ENCODE measurements at places on chromosomes 5 and 9. TPM values are rescaled to one million over a fixed set of nuclear protein-coding genes. Genes with fewer than 3 reads are reported as not detected.
A peak's percentile ranks its signal among the peaks of the same experiment; 100 is the strongest.

- peak; percentile 34 for DNase-seq
These were observed 28.8 kb downstream of the MLLT3 start for GRCh38 chr9:20593537-20593936.

DNA sequence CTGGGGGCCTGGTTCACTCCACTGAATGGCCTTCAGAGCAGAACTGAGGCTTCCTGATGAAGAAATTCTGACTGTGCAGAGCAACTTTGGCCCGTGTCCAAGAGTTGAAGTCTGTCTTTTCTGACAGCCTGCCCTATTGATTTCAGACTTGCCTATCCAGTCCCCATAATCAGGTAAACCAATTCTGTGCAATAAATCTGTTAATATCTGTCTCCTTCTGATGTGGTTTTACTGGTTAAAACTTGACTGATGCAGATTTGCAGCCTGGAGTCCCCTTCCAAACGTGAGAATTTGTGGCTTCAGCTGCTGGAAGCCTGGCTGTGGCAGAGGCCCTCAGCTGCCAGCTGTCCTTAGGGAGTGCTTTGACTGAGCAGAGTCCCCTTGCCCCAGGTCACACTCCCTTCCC, 283.9 kb upstream of the ANKRD55 start:
- peak; percentile 35 for DNase-seq

The HMHB1 gene
- not detected for total RNA-seq

DNA sequence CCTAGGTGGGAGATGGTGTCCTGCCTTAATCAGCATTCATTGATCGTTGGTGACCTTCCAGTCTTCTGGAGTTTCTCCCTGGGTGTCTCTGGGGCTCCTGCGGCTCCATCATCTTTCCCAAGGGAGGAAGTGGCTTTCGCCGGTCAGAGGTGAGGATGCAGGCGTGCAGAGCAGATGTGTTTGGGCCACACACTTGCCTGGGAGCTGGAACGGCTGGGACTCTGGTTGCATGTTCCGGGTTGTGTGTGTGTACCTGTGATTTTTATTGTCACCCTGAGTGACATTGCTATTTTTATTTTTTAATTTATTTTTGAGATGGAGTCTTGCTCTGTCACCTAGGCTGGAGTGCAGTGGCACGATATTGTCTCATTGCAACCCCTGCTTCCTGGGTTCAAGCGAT, 9.6 kb downstream of the HMCN2 start:
- DNase-seq, result no peak

- no peak for DNase-seq
These were observed 387.1 kb downstream of the PDE4D start for GRCh38 chr5:59506285-59506877.

- no peak for DNase-seq
These were observed 1.2 kb downstream of the TPPP start for GRCh38 chr5:691817-692528.

DNA sequence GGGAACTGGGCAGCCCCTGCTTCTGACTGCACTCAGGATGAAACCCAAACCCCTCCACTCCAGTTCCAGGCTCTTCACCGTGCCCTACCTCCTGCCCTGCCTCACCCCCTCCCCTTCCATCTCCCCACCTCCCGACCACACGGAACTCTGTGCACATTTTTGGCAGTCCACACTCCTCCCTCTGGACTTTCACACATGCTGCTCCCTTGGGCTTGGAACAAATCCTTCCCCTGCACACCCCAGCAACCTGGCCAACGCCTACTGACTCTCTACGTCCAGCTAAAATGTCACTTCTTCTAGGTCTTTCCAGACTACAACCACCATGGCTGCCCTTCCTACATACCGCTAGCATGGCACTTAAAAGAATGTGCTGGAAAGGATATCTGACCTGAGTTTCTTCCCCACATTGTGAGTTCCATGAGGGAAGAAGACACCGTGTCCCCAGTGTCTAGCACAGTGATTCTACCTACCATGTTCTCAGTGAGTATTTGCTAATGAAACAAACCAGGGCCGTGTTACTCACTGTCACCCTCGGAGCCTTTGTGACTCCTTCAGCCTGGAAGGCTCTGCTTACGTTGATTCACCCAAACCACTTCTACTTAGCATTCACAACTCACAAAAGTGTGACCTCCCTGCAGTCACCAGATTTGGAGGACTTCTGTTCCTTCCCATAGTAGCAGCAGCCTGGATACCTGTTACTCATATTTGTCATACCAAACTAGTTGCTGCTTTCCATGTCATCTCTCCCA, 18.7 kb downstream of the RETREG1 start:
- no peak for DNase-seq

- no peak for DNase-seq
These were observed 73.0 kb upstream of the SNX2 start for GRCh38 chr5:122701640-122702523.

The CBY3 gene
- not detected for total RNA-seq

The PIP5KL1 gene
- 6.7 TPM for total RNA-seq

DNA sequence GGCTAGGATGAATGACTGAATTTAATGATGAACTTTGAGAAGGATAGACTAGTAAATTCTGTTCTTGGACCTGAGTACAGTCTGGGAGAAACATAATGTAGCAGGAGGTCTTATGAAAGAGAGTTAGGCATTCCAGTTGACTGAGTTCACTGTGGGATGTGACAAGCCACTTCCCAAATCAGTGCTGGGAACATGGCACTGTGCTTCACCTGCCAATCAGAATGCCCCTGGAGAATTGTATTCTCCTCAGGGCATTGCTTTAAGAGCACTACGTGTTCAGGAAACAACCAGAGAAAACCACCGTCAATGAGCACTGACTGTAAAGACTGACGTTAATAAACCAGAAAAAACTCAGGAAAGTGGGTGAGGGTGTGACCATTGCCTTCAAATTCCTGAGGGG, 1.2 kb downstream of the CCDC107 start:
- peak; percentile 71 for DNase-seq

The ARID3C gene
- 0.17 TPM for total RNA-seq

The PCAT7 gene
- total RNA-seq, result not detected

GRCh38 chr5:75664979-75665378, 52.3 kb downstream of the POC5 start:
- no peak for DNase-seq

DNA sequence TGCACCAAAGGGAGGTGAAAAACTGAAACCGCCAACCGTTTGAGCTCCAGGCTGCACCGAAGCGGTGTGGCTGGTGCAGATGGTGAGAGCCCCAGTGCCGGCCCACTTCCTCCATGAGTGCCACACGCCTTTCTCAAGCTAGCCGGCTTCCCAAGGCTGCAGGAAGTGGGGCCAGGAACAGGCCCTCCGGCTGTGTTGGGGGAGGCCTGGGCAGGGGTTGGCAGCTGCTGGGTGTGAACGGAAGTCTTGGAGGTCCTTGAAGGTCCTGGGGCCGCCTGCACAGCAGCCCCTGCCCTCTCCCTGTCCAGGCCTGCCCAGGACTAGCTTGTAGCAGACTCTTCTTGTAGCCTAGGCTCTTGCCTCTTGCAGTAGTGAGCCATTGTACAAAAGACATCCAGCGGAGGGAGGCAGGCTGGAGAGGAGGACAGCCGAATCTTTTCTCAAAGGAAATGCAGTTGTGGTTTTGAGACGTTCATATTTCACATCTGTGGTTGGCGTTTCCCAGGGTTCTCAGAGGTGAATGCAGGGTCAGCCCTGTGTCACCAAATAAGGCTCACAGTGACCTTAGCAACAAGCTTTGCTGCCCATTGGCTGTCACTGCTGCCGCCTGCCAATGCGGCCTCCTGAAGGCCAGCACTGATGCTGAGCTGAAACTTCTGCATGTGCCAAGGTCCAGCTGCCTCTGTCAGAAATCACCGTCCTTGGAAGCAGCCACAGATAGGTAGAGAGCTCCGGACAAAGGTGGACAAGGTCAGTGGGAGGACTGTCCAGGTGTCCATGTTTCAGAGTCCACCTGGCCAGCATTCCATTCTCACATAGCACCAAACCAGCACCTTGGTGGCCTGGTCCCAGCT, 23.9 kb downstream of the IRF1 start:
- DNase-seq, result peak; percentile 78

The PCDH1 gene
- 55.6 TPM for total RNA-seq

DNA sequence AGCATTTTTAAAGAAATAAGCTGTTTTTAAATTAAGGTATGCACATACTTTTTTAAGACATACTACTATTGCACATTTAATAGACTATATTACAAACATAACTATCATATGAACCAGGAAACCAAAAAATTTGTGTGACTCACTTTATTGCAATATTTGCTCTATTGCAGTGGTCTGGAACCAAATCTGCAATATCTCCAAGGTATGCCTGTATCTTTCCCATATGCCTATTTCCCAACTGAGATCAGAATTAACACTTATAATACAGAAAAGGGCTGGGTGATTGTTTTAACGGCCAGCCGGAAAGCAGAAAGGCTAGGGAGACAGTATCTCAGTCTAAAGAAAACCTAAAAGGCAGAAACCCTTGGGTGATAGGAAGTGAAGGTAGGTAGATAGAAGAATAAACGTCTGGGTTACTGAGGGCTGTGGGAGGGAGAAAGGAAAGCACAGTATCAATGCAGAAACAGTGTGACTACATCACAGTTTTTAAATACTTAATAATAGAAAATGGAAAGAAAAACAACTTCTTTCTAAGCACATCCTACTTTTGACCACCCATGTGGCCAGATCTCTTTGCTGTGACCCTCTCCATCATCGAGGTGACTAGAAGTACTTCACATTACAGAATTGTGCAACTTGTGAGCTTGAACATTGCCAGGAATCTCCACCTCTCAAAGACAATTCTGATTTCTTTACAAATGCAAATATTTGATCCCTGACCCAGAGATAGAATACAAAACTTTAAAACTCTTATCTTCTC, 126.4 kb downstream of the LPAR1 start:
- DNase-seq, result peak; percentile 37

The HMCN2 gene
- total RNA-seq, result 0.08 TPM

GRCh38 chr9:129483415-129484351, 137.2 kb downstream of the C9orf50 start:
- peak; percentile 80 for DNase-seq

DNA sequence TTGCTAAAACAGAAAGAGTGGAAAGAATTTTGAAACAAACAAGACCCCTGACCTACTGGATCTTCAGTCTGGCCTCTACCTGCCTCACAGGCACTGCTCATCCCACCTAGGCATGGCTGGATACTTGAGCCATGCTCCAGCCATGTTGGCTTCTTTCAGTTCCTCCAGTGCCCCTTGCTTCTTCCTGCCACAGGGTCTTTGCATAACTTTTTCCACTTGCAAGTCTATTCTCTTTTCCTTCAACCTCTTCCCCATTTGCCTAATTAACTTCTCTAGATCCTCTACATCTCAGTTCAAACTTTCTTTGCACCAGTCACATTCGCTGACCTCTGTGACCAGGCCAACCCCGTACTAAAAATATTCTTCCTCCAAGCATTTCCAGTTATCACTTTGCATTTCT, 50.4 kb downstream of the STARD4 start:
- DNase-seq, result no peak

The DBH gene
- not detected for total RNA-seq

GRCh38 chr5:122773619-122774018, 1.3 kb upstream of the SNX2 start:
- DNase-seq, result no peak

GRCh38 chr5:102807878-102808502, 52.9 kb downstream of the PAM start:
- no peak for DNase-seq

DNA sequence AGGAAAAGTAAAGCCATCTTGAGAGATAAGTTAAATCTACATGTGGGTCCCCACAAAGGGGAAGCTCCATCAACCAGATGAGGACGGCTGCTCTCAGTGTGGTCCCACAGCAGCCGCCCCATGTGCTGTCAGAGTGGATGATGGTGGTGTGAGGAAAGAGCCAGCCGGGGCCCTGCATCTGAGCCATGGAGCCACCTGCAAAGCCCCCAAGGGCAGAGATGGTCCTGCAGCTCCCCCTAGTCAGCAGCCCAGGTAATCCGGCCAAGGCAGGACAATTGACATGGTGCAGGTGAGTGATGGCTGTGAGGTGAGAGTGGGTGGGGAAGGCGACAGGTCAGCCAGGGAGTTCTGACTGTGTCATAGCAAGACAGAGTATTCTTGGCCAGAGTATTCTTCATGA, 458.8 kb downstream of the ICE1 start:
- DNase-seq, result no peak

The SYNPO gene
- total RNA-seq, result 3.8 TPM

DNA sequence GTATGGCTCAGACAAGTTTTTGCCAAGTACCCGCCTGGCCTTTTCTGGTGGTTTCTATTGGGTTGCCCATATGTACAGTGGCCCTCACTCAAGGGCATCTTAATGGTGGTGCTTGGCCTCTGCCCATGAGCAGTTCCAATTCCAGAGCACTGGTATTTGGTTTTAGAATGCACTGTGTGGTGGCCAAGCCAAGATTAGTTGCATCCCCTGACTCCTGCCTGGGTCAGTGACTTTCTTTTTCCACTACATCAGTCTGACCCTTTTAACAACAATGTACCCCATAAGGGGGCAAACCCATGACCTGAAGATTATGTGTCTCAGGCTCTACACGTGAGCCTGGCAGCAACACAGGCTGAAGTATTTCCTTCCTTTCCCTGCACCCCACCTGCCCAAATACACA, 34.2 kb downstream of the NPR3 start:
- DNase-seq, result no peak

GRCh38 chr5:34959323-34959722, 30.0 kb downstream of the DNAJC21 start:
- DNase-seq, result peak; percentile 74

DNA sequence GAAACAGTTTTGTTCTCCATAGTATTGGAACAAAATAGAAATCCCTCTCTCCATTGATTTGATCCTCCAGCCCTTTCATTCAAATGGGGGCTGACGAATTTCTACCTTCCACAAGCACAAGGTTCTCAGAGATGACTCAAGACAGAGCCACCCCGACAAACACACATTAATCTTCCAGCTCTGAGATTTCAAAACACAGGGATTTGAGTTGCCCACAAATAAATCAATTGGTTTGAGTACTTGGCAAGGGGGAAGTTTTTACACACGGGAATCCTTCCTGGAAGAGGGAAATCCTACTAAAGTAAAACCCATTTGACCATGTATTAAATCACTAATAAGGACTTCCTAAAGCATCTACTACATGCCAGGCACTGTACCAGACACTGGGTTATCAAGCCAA, 5.4 kb downstream of the ADRA1B start:
- no peak for DNase-seq

The PARP8 gene
- total RNA-seq, result 29.6 TPM

The MZB1 gene
- total RNA-seq, result not detected

- DNase-seq, result no peak
These were observed 14.2 kb downstream of the GADD45G start for GRCh38 chr9:89619019-89619418.

GRCh38 chr9:91765296-91765695, 184.7 kb downstream of the ROR2 start:
- no peak for DNase-seq

- DNase-seq, result no peak
These were observed 177.5 kb downstream of the AOPEP start for GRCh38 chr9:94903961-94904421.

- no peak for DNase-seq
These were observed 172.9 kb upstream of the SMIM23 start for GRCh38 chr5:171612749-171613148.
